ENCODE measurements at places on chromosomes 5 and 9.

GRCh38 chr9:130107234-130107861 is 53.6 kb downstream of the GPR107 start:
- peak; percentile 74 for DNase-seq

DNA sequence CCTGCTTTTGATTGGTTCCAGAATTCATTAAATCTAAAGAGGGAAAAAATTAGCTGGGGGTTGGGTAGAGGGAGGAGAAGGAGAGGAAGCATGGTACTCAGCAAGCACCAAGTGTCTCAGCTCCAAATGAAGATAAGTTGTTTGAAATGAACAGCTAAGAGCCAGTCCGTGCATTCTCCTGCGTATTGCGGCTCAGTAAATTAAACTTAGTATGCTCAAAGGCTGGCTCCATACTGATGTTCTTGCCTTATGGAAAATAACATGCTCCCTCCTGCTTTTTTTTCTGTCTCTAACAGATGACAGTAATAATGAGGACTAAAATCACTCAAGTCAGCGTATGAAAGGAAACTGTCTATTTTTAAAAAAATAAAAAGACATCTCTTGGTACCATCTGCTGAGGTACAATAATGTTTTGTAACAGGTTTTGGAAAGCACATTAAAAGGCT is 161.0 kb downstream of the SPATA31D1 start:
- DNase-seq: no peak

GRCh38 chr9:75033791-75034473 is 5.8 kb upstream of the CARNMT1 start:
- no peak for DNase-seq

DNA sequence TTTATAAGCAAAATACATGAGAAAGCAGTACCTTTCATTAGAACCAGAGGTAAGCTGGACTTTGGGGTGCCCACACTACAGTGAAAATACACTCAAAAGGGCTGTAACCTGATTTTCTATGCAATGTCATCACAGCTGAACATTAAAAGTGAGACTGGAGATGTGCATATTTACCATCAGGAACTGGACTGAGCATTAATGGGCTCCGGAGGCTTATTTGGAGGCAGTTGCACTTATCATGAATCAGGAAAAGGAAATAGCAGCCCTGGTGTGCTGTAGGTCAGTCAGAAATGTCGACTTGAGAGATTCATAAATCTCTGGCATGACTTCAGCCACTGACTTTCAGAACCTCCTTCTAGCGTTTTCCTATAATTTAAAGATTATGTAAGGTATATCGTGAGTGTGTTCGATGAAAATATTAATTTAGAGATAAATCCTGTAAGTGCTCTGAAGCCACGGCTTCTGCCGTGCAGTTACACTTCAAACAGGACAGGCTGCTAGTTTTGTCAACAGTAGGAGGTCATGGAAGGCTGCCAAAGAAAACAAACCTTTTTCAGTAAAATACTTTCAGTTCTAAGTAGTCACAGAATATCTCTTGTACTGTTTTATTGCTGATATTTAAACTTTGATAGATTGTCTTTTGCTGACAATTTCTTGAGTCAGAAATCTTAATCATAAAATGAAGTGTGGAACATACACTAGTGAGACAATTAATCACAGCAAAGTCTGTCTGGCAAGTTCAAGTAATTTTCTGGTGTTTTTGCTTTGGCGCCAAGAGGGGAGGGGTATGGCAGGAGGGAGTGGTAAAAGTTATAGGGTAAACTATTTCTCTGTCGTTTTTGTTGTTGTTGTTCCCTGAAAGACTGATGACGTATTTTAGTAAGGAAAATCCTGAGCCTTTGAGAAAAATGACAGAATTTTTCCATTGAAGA is 939.7 kb downstream of the NR2F1-AS1 start:
- DNase-seq: peak; percentile 27

DNA sequence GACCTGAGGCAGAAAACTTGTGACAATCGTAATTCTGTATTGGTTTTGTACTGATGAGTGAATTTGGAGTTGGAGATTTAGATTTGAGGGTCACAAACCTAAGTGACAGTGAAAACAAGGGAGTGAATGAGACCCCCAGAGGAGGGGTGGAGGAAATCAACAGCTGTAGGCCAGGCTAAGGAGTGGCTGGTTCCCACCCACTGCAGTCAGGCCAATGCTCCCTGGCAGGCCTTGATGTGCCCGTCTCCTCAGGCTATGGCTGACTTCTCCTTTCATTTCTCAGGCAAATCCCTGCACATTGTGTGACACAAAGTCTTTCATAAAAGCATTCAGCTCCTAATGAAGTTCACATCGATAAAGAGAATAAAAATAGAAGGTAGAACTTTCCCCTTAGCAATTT is 557.6 kb downstream of the CETN3 start:
- no peak for DNase-seq

GRCh38 chr5:83227611-83228010 is 150.3 kb downstream of the XRCC4 start:
- DNase-seq: no peak

- no peak for DNase-seq
Measured at GRCh38 chr5:144882739-144883283, 712.1 kb downstream of the KCTD16 start.
